Mammary epithelial cell (primary cell): ENCODE measurements at places on chromosomes 6 and 20.
A peak's percentile ranks its signal among the peaks of the same experiment; 100 is the strongest.

- DNase-seq = peak; percentile 46
These were observed 86.5 kb upstream of the SCP2D1 start for GRCh38 chr20:18727032-18727508.

DNA sequence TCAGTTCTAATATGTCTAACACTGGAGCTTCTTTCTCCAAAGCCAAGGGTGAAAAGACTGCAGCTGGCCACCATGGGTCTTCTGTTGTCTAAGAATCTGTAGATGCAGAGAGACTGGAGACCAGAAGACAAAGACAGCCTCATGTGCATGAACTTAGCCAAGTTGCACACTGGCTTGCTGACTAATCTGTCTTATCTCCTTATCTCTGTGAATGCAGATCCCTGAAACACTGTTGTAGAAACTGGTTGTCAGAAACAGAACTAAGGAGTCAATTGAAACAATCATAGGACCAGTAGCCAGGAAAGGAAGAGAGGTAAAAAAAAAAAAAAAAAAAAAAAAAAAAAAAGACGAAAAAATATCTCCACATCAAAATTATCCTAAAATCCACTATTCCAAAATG is 109.7 kb downstream of the BFSP1 start:
- DNase-seq = no peak

GRCh38 chr6:157281570-157281969 is 41.7 kb downstream of the TMEM242 start:
- DNase-seq = no peak

DNA sequence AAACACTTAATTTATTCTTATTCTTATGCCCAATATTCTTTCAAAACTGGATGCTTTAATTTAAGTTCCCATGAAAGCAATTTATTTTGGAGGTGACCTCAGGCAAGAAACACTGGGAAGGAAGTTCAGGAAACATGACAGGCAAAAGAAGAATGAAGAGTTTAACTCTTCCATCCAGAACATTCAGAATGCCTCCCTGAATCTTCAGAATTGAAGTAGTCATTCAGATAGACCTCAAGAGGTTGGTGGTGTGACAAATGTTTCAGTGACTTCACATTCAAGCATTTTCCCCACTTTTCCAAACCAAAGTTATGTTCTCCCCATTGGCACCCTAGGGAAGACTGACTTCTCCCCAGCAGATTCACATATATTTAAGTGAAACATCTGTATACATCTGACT is 110.5 kb downstream of the HAO1 start:
- no peak for DNase-seq

DNA sequence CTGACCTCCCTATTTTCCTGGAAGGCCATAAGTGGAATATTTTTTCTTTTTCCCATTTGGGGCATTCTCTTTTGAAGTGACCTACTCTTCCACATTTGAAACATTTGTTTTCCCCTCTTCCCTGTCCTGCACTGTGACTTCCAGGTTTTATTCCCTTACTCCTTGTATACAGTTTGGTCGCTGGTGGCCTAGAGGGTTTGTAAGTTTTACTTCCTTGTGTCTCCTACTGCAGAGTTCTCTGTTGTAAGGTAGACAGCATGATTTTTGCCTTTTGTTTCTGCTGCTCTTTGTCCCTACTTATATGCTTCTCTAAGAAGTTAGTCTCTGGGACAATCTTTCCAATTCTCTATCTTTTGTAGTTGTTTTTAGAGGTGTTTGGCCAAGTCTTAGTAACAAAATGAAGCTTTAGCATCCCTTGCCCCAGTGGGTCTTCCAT is 7.4 kb upstream of the ZNFX1 start:
- DNase-seq = no peak

GRCh38 chr6:137362878-137363804 is 131.1 kb downstream of the OLIG3 start:
- no peak for DNase-seq

- no peak for DNase-seq
These were observed 72.7 kb downstream of the SOX4 start for GRCh38 chr6:21666201-21666691.

- DNase-seq = no peak
These were observed 359.6 kb downstream of the RNF144B start for GRCh38 chr6:18746727-18747126.

- DNase-seq = no peak
These were observed 37.7 kb downstream of the PMEPA1 start for GRCh38 chr20:57672164-57672563.

GRCh38 chr20:54208548-54209176 is 775 bp downstream of the PFDN4 start:
- DNase-seq = peak; percentile 65

DNA sequence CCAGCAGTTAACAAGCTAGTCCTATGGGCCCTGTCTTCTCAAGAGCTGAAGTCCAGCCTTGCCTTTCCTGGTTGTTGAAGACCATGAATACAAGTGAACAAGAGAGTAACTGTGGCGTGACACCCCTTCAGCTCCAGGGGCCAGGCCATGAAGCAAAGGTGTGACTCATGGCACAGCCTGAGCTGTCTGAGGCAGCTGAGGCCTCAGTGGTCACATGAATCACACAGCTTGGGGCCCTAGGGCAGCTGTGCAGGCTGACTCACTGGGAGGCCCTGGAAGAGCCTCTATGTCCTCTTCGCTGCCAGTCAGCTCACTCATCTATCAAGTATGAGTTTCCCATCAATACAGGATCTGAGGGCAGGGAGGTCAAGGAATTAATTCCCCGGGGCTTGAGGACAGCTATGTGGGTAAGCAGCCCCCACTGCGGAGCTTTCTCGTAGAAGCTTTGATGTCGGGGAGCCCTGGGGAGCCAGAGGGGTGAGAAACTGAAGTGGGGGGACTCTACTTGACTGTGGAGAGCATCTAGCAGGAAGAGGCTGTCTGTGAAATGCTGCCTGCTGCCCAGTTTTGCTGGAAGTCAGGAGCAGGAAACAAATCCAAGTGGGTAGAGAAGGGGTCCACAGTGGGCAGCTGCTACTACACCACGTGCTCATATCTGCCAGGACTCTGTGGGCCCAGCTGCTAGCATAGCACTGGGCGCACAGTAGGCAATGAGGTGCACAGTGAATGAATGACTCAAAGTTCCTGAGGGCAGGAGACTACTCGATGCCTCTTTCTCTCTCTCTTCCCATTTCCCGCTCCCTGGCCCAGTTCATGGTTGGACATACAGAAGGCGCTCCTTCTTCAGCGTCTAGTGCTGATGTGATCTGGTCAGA is 13.7 kb upstream of the FAM83C start:
- DNase-seq = peak; percentile 100

- no peak for DNase-seq
These were observed 149.1 kb downstream of the SASH1 start for GRCh38 chr6:148491638-148492251.

DNA sequence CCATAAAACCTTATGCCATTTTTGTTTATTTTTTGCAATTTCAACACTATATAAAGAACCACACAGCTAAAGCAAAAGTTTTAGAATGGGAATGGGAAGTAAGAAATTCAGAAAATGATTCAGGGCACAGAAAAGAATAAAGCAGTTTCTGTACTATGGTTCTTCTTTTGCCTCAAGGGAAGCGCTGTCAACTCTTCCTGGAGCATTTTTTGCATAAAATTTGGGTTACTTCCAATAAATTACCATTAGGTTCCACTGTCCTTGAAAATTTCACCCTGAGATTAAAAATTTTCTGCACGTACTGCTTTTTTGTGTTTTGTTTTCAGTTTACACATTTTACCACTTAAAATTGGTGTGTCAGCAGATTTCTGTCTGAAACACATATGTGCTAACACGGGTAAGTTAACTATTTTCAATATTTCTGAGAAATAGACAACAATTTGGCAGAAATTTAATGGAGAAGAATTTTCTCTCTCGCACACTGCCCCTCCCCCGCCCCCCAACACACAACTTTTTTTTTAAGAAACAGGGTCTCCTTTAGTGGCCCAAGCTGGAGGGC is 79.6 kb downstream of the ADAT2 start:
- no peak for DNase-seq

GRCh38 chr20:278181-278580 is 12.4 kb downstream of the C20orf96 start:
- DNase-seq = no peak

DNA sequence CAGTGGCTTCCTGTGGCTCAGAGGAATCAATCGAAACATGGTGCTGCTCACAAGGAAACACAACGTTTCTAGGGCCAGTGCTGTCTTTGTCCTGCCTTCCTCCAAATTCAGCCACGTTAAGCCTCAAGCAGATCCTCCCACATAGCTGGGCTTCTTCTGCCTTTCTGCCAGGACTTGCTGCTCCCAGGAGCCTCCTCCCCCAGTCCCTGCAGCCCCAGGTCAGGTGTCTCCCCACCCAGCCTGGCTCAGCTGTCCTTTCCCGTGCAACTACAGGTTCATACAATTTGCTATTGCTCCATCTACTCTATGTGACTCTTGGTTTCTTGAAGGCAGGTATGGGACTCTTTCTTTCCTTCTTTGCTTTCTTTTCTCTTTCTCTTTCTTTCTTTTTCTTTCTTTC is 215.3 kb upstream of the RNF24 start:
- DNase-seq = peak; percentile 49

- DNase-seq = peak; percentile 55
These were observed 114.6 kb upstream of the TCF21 start for GRCh38 chr6:133774356-133774755.

- DNase-seq = no peak
These were observed 5.6 kb upstream of the HM13 start for GRCh38 chr20:31508517-31509244.

- no peak for DNase-seq
These were observed 7.2 kb upstream of the CTCFL start for GRCh38 chr20:57532104-57532503.

GRCh38 chr6:126480268-126480667 is 140.4 kb downstream of the CENPW start:
- no peak for DNase-seq

DNA sequence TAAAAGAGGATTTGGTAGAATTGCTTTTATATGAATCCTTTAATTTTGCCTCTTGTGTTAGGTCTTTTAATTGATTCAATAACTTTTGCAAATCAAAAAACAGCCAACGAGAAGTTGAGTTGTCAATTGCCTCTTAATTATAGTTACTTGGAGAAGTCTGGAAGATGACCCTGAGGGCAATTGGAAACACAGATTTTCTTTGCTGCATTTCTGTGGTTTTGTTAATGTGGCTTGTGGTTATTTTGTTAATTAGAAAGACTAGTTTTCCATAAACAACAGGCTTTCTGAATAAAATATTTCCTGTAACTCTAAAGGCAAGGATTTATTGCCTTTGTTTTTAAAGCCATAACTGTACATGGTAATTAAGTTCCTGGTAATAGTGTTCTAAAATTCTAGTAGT is 513.0 kb downstream of the EPHA7 start:
- DNase-seq = no peak

DNA sequence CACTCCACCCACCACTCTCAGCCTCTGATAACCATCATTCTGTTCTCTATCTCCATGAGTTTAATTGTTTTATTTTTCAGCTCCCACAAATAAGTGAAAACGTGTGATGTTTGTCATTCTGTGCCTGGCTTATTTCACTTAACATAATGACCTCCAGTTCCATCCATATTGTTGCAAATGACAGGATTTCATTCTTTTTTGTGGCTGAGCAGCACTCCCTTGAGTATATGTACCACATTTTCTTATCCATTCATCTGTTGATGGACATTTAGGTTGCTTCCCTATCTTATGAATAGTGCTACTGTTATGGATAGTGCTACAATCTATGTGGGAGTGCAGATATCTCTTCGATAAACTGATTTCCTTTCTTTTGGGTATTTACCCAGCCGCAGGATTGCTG is 103.3 kb upstream of the PDE7B start:
- DNase-seq = no peak

DNA sequence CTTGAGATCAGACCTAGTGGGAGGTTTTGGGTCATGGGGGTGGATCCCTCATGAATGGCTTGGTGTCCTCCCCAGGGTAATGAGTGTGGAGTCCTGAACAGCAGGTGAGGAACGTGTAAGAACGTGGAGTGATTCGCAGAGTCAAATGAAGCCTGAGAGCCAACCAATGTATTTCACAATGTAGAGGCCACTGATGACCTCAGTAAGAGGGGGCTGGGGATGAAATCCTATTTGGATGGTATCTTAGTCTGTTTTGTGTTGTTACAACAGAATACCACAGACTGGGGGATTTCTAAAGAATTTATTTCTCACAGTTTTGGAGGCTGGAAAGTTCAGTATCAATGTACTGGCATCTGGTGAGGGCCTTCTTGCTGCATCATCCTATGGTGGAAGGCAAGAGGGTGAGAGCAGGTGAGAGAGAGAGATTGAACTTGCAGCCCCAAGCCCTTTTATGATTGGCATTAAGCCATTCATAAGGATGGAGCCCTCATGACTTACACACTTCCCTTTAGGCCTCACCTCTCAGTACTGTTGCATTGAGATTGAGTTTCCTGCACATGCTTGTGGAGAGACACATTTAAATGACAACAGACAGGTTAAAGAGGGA is 47.3 kb upstream of the HIVEP1 start:
- DNase-seq = peak; percentile 20

DNA sequence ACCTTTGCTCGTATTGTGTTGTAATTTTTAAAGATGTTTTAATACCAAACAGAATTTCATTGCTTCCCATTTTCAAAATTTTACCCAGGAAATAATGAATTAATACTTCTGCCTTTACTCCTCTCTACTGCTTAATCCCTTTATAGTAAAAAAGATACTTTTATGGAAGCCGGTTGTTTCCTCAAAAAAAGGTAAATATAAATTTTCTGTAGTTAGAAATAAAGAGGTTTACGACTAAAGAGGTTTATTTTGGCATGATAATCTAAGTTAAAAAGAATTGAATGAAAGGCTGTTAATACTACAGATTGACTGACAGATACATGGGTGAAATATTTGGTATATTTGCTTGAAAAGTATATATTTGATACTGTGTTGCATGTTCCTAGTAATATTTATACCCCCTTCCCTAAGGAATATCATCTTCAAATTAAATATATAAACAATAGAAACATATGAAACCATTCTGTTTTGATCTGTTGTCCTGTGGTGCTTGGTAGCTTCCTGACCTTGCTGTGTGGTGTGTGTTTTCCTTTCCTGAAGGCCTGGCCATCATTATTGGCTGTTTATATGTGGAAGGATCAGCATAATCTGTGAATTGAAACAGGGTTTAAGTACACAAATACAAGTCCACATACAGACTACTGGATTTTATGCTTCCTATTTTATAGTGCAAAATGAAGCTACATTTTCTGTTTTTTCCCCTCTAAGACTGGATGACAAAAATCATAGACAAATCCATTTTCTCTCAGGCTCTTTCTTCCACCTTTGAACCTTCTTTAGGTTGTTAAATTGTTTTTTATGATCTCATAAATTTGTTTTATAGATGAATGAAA is 2.3 kb downstream of the LIN28B start:
- DNase-seq = no peak

- DNase-seq = no peak
These were observed 13.3 kb upstream of the WTAP start for GRCh38 chr6:159713984-159714383.
